Lower leg skin (tissue), 4 donors: ENCODE measurements at places on chromosomes 2 and 18.
A peak's percentile ranks its signal among the peaks of the same experiment; 100 is the strongest.

DNA sequence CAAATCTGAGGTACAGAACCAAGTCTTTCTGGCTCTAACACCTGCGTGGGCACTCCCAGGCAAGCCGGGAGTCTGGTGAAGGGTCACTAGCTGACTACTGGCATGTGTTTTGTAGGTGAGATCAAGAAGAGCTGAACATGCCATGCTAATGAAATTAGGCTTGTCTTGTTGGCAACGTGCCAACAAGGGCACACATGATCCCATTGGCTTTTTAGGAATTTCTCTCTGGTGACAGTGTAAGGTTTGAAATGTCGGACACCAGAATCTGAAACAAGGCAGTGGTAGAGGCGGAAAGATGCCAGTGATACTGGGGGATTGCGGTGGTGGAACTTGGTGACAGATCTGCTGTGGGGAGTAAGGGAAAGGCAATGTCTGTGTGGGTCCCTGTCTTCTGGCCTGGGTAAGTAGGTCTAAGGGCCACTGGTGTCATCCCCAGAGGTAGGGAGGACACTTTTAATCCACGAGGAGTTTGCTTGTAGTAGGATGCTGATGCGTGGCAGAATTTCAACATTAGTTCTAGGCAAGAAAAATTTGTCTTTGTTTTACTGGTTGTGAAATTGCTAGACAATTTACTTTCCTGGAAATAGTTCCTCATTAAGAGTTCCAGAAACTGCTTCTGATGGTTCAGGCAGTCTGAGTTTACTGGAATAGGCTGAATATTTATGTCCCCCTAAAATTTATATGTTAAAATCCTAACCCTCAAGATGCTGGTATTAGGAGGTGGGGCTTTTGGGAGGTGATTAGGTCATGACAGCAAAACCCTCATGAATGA is 52.6 kb upstream of the ACMSD start:
- DNase-seq = no peak

DNA sequence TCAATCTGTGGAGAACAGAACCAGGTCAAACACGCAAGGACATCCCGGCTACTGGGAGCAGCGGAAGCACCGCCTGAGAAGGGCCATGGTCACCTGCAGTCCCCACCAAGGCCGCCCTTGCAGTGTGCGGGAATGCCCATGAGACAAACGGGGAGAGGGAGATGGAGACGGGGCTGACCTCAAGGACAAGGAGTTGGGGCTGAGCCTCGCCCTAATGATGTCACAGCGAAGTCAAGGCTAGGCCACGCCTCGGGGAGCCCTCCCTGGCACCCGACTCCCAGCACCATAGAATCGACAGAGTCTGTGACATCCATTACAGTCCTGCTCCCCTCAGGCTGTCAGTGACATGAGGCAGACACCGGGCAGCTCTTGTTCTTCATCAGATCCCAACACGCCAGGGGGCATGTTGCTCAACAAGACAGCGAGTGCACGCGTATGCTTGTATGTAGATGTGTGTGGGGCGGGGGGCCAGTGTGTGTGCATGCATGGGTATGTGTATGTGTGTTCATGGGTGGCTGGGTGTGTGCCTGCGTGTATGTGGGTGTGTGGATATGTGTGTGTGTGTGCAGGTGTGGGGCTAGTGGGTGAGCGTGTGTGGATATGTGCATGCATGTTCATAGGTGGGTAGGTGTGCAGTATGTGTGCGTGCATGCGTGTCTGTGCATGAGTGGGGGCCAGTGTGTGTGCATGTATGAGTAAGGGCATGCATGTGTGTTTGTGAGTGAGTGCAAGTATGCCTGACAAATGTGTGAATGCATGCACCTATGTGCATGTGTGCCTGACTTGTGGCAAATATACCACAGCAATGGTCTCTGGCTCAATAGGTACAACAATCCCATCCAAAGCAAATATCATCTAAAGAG is 57.0 kb downstream of the ANKMY1 start:
- no peak for DNase-seq

GRCh38 chr18:31590570-31590969 is 1.1 kb upstream of the TTR start:
- no peak for DNase-seq

DNA sequence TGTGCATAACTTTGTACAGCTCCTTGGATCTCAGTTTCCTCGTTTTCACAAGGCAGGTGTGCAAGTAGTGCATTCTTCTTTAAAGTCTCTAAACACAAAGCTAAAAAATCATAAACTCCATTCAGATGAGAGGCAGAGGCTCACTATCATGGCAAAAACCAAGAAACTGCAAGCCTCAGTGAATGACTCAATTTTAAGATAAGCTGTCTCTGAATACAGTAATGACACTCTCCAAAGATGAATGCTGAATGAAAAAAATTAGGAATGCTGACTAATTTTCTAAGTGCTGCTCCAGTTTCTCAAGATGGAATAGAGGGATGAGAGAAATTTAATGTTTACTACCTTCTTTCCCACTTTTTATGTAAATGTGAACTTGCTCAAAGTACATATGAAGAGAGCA is 17.2 kb downstream of the B4GALT6 start:
- DNase-seq = no peak

DNA sequence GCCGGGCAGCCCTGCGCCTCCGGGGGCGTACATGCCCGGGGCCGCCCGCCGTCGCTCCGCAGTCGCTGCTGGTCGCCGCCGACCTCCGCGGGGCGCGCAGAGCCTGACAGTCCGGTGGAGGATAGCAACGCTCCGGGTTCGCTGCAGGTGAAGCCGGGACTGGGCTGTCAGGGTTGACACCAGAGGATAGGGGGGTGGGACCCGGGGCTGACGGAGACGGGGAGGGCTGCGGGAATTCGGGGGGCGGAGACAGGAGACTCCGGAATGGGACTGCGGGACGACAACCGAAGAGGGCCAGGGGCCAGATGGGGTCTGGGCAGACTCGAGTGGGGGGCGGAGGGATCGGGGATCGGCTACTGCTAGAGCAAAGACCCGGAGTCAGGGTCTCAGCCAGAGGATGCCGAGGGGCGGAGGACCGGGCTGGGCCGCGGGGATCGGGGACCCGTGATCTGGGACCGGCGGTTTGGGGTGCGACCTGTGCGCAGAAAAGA is 403 bp downstream of the TMEM127 start:
- peak; percentile 56 for DNase-seq

DNA sequence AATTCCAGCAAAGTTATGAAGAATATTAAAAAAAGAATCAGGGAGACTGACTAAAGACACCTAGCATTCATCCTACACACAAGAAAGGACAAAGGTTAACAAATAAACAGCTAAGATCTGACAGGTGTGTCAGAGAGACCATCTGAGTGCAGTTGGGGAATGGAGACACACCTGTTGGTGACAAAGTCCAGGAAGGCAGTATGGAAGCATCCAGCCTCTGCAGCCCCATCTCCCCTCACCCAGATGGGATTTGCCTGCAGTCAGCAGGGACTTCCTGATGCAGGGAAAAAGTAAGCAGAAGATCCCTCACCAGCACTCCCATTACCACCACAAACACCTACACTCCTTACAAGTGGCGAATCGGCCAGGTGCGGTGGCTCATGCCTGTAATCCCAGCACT is 37.9 kb downstream of the USP34 start:
- no peak for DNase-seq

DNA sequence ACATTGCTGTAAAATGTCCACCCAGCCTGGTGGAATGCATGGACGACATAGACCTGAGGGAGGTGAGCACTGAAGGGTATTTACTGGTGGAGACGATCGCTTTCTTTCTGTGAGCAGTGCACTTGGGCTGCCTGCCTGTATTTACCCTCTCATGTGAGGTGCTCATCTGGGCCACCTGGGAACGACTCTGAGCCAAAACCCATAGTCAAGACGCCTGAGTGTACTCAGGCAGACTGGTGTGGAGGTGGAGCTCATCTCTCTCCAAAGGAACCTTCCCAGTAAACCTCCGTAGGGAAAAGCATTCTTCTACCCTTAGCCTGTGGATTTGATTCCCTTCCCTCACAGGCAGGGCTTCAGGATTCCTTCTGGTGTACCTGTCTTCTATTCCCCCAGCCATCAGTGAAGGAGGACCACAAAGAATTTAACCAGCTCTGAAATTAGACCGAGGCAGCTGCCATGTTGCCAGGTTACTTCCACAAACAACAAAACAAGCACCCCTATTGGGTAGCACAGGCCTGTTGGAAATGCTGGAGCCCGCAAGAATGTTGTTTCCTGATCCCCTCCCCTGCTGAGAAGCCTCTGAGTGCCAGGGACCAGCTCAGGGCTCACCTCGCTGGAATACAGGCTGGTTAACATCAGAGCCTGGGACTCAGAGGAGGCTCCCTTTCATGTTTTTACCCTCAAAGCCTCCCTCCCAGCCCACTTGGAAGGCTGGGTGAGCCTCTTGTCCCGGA is 47.5 kb upstream of the TXNDC2 start:
- no peak for DNase-seq
